ENCODE measurements at places on chromosomes 7 and 10. TPM values are rescaled to one million over a fixed set of nuclear protein-coding genes. Genes with fewer than 3 reads are reported as not detected.

Gene FAM13C
- total RNA-seq = not detected

Gene FFAR4
- not detected for total RNA-seq

- H3K36me3 ChIP-seq = no peaks in the 10 kb centered on the region
- peaks cover 13% of the 10 kb centered on the region for H3K4me1 ChIP-seq
- H3K27ac ChIP-seq = no peak within 1 kb of the TSS
- H3K4me3 ChIP-seq = no peak within 1 kb of the TSS
- H3K27me3 ChIP-seq = peaks cover 48% of the 10 kb centered on the region
Measured at GRCh38 chr7:21542891-21543527, at the start of gene DNAH11. TSS of gene DNAH11 (plus strand) at chr7:21543039. CDS start at chr7:21543246, 207 bp downstream.

Gene STK32C
- total RNA-seq = 6.6 TPM

DNA sequence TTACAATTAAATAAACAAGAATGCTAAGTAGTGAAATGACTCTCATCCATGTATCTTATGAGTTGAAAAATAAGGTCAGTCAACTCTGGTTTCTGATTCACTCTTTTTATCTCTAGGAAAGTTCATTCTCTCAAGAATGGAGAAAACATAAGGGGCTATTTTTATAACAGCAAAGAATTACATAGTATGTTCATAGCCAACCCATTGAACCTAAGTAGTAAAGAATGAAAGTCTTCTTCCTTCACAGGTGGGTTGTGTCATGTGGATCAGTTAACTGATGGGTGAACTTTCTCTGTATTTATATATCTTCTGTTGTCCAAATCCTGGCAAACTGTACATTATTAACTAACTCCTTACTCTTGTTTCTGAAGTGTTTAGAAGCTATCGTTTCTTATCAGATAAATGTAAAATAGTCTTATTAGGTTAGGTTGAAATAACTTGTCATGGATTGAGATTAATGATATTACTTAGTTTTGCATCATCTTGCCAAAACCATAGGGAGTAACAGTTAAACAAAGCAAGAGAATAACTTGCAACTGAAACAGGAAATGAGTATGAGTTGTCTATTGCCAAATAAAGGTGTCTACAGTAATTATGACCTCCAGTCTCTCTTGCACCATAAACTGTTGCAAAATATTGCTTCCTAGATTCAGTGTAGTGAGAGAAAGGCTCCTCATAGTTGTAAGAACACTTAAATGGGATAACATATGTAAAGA lies 86.8 kb downstream of the ANKRD7 start:
- no peaks in the 10 kb centered on the region for H3K27me3 ChIP-seq
- no peaks in the 10 kb centered on the region for H3K36me3 ChIP-seq
- no peaks in the 10 kb centered on the region for H3K4me1 ChIP-seq
- no peak for DNase-seq
- H3K27ac ChIP-seq = no peak overlapping the region
- H3K4me3 ChIP-seq = no peak overlapping the region

GRCh38 chr10:60086862-60087261 lies 180.5 kb upstream of the CCDC6 start:
- no peak overlapping the region for H3K27ac ChIP-seq
- no peak for DNase-seq

Gene CREM
- 121 TPM for total RNA-seq

- no peak overlapping the region for H3K4me3 ChIP-seq
- no peak for DNase-seq
- H3K27ac ChIP-seq = no peak overlapping the region
- no peaks in the 10 kb centered on the region for H3K27me3 ChIP-seq
Measured at GRCh38 chr7:7703427-7703826, 15.0 kb downstream of the RPA3 start.

DNA sequence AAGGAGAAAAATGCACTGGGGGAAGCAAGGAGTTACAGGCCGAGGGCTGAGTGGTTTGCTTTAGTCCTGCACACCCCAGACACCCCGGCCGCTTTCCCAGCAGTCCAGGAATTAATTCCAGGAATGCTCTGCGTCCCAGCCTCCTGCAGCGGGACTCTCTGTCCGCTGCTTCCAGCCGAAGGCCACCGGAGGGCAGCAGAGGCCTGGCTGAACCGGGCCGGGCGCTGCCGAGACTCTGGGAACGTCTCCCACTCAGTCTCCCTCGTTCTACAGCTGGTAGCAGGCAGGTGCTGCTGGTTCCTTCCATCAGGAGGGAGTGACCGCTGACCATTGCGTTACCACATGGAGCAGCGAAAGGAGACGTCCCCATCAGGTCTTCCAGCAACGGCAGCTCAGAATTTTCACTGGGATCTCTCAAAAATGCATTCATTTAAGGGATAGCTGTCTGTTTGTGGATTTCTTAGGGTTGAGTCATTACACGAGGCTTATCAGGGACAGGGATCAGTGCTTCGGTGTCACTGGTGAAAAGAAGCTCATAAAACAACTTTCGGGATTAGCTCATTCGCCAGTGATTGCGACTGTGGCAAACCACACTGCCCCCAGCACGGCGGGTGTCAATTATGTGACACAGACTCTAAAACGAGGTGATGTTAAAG lies 24.9 kb upstream of the PITRM1 start:
- H3K27me3 ChIP-seq = peaks cover 14% of the 10 kb centered on the region
- peak overlapping the region; percentile 70 for H3K4me3 ChIP-seq
- H3K4me1 ChIP-seq = peaks cover 13% of the 10 kb centered on the region
- H3K36me3 ChIP-seq = no peaks in the 10 kb centered on the region

- H3K4me1 ChIP-seq = no peaks in the 10 kb centered on the region
- H3K27ac ChIP-seq = no peak overlapping the region
- H3K36me3 ChIP-seq = no peaks in the 10 kb centered on the region
- H3K4me3 ChIP-seq = no peak overlapping the region
- no peak for DNase-seq
Measured at GRCh38 chr10:94115725-94116124, 122.0 kb downstream of the PLCE1 start.
